ENCODE measurements at places on chromosomes 7 and 10. TPM values are rescaled to one million over a fixed set of nuclear protein-coding genes. Genes with fewer than 3 reads are reported as not detected.

The GCK gene
- total RNA-seq: 1.0 TPM

The ITPRID1 gene
- total RNA-seq: not detected

The CPN1 gene
- not detected for total RNA-seq

The ZNF853 gene
- total RNA-seq: 0.57 TPM

The VIPR2 gene
- 0.85 TPM for total RNA-seq

The CCZ1 gene
- total RNA-seq: 22.9 TPM

The DYNC1I1 gene
- 0.83 TPM for total RNA-seq

The REPIN1 gene
- total RNA-seq: 34.6 TPM

The ADIRF gene
- 110 TPM for total RNA-seq

The ELN gene
- total RNA-seq: 4.2 TPM

The PTPRN2 gene
- total RNA-seq: 0.71 TPM

The C10orf53 gene
- total RNA-seq: not detected

The TMEM236 gene
- total RNA-seq: under 0.01 TPM

The PDE6C gene
- total RNA-seq: not detected
